ENCODE measurements at places on chromosomes 3 and 15.

GRCh38 chr3:58179235-58180098, 31.3 kb downstream of the DNASE1L3 start:
- DNase-seq, result no peak

- no peak for DNase-seq
Measured at GRCh38 chr3:111590143-111590491, 5.0 kb downstream of the ZBED2 start.

DNA sequence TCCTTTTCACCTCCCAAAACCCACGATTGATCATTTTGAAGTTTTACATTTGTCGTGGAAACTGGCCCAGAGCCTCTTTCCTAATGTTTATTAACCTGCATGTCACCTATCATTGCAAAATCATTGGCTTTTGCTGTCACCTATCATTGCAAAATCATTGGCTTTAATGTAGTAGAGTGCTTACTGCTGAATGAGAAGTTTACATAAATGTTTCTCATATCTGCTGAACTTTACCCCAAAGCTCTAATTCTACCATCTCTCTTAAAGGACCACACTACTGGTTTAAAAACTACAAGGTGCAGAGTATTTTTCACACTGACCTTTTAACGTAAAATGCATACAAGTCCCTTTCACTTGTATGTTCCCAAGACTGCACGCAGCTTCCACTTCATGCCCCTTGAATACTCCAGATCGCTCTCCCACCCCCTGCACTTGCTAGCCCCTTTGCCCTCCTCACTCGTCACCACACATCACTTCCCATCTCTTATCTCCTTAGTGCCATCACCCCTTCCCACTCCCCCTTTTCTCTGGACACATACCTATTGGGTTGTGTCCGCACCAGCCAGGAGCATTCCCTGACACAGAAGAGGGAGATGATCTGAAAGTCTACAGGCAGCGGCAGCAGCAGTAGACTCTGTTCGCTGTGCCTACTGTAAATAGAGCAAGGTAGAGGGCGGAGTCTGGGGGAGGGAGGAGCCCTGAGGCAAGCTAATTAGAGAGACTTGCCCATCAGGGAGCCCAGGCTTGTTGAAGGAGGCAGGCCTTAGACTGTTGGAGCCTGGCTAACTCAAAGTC, 30.2 kb upstream of the ATOSA start:
- peak; percentile 89 for DNase-seq

DNA sequence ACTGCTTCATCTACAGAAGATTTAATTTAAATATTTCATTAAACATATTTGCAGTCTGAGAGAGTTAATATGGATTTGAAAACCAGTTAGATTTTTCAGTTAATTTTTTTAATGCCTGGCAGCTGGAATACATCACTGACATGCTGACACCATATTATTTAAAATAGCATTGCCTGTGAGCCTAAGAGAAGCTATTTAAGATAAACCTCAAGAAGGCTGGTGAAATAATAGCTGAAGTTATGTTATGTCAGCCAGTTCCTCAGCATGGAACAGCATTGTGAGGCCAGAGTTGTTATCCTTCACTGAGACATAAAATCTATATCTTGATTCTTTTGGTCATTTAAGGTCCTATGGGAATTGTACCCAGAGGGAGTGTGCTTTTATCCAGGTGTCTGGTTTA, 705.2 kb downstream of the NAALADL2 start:
- no peak for DNase-seq

- DNase-seq, result no peak
Measured at GRCh38 chr3:142077155-142077858, 72.0 kb downstream of the TFDP2 start.

GRCh38 chr3:196186651-196187573, 24.3 kb downstream of the ZDHHC19 start:
- peak; percentile 90 for DNase-seq

- DNase-seq, result no peak
Measured at GRCh38 chr3:184658223-184658928, 53.5 kb downstream of the MAGEF1 start.

DNA sequence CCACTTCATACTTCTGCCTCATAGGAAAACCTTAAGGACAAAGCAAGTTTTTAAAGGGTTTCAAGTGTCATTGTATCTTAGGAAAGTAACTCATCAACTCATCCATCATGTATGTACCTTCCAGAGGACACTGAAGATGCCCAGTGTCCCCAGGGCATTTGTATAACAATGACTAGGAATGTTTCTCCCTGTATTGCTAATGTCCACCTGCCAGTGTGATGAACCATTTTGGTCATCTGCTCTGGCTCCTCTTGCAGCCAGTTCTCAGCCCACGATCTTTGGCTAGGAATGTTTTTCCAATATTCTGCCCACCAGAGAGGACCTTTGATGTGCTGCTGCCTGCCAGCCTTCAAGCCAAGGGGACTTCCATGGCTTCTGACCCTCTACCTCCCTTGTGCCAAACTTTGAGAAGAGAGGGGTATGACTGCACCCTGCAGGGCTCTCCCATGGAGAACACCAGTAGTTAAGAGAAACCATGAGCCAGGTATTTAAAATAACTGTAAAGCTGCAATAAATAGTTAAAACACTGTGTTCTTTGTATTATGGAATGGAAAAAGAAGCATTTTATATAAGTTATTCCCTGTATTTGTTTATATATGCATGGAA, 11.4 kb downstream of the LMOD3 start:
- no peak for DNase-seq

DNA sequence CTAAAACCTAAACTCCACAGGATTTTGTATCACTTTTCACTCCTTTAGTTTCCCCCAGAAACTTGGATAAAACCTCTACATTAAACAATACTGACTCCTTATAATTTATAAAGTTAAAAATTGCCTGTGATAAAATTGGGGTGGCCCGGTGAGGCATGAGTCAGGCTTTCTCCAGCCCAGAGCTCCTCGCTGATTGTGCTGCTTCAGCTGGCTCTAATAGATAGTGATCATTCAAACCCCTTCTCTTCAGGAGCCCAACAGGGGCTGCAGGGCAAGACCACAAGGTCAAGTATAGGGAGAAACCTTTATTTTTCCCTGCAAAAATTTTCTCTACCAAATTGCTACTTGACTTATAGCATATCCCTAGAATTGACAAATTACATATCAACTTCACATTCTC, 308.2 kb downstream of the PLCL2 start:
- DNase-seq, result no peak

GRCh38 chr15:74027688-74028087, 33.2 kb downstream of the PML start:
- no peak for DNase-seq

- no peak for DNase-seq
Measured at GRCh38 chr15:36814105-36814504, 234.7 kb downstream of the CDIN1 start.

- no peak for DNase-seq
Measured at GRCh38 chr3:17372362-17373210, 369.8 kb downstream of the TBC1D5 start.

- DNase-seq, result no peak
Measured at GRCh38 chr3:129897026-129897425, 3.5 kb upstream of the TMCC1 start.

- DNase-seq, result no peak
Measured at GRCh38 chr15:60932051-60932915, 296.8 kb downstream of the RORA start.

- DNase-seq, result no peak
Measured at GRCh38 chr3:105826778-105827634, 41.8 kb downstream of the CBLB start.

DNA sequence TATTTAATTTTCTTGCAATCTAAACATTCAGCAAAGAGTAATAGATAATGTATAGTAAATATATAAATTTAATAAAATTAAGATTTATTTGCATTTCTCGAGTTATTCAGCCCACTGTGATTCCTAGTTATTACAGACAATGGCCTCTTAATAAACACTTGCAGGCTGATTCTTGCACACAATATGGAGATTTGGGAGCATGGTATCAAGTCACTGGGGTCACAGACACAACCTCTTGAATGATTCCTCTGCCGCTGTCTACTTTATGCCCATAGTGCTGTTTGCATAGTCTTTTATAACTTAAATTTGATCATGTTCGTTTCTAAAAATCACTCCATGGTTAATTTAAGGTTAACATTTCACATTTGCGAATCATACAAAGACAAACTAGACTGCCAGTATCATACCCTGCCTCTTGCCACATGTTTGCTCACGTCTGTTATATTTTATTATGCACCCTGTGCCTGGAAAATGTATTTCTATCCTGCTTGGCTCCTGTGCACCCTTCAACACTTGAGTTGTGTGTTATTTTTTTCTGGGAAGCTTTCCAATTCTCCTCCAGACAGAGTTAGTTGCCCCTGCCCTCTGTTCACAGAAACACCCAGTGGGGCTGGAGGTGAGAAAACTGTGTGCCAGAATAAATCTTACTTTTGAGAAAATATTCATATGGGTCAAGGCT, 206.3 kb upstream of the ROBO1 start:
- DNase-seq, result no peak

DNA sequence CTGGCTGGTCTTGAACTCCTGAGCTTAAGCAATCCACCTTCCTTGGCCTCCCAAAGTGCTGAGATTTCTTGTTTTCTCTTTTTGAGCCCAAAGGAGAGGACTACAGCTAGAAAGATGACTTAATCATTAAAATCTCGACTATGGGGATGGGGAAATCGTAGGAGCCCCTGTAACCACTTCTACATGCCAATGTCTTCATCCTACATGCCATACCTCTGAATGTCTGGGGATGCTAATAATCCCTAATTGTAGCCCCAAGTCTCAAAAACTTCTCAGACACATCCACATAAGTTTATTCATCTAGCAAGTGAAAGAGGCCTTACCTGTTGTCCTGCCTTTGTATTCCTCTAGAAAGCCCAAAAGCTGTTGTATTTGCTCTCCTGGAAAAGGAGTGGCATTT, 3.7 kb upstream of the RHOV start:
- DNase-seq, result no peak

GRCh38 chr3:130442284-130442683, 74.7 kb upstream of the COL6A6 start:
- DNase-seq, result peak; percentile 6

GRCh38 chr15:89998923-89999675, 2.0 kb upstream of the ZNF710 start:
- DNase-seq, result no peak

DNA sequence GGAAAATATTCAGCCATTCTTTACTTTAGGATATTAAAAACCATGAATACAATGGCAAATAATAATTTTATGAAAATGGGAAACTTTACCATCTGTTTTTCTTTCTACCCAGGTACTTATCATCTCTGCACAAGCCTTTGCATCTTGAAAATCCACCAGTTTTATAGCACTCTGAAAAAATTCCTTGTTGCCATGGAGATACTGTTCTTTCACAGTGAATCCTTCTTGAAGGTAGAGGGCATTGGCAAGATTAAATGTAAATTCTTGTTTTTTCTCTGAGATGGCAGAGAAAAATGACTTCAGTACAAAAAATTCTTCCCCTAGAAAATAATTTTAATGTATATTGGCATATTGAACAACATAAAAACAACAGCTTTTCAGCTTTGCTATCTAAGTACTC, 6.9 kb downstream of the SERPINI2 start:
- no peak for DNase-seq

DNA sequence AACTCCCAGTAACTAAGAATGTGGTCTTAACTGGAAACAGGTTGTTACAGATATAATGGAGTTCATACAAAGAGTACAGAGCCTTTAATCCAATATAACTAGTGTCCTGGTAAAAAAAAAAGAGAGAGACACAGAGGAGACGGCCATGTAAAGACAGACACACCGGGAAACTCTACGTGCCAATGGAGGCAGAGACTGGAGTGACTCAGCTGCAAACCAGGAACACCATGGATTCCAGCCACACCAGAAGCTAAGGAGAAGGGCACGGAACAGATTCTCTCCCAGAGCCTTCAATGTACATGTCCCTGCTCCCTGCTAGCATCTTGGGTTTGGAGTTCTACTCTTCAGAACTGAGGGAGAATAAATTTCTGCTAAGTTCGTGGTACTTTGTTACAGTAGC, 4.5 kb downstream of the RNF168 start:
- no peak for DNase-seq

DNA sequence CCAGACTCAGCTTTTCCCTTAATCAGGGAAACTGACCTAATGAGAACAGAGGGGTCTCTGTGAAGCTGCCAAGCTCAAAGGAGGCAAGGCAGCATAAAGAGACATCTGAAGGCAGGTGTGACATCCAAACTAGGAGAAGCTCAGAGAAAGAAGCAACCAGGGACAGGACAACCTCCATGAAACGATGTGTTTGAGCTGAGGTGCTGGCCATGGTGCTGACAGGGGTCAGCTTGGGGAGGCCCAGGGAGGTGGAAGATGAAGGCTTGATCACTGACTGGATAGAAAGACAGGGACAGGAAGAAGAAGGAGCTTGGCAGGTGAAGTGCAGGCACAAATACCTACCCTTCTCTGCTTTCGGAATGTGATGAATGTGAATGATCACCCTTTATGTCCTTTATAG, 179.5 kb upstream of the NSMCE3 start:
- peak; percentile 65 for DNase-seq

DNA sequence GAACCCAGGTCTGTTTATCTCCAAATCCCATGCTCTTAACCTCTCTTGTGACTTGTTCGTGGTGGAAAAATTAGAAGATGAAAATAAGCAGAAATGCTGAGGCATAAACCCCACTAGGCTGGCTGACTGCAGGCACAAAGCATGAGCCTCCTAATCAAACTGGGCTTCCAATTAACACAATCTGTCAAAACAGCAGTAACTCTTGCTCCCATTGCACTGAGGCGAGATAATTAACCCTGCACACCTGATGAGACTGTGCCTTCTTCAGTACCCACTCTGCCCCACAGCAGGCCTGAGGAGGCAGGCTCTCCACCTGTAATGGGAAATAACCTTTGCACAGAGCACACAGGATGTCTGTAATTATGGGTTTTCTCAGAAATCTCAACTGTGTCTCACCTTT, 284.4 kb upstream of the WNT5A start:
- no peak for DNase-seq

DNA sequence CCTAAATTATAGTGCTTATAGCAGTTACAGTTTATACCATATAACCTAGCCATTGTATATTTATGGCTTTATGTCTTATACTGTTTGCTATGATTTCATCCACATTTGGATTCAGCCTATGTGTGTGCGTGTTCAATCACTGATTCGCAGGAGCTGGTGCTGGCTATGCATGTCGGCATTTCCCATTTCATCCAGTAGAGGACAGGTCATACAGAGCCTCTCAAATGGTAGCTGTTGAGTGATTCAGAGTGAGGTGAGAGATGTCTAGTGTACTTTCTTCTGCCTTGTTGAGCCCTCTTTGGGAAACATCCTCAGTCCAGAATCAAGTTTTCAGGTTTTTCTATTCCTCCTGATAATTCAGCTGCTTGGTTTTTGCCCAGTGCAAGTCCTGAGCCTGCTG, 76.1 kb downstream of the FRMD4B start:
- peak; percentile 46 for DNase-seq

Measured in neural progenitor cell (in vitro differentiated cells).